ENCODE measurements at places on chromosomes 16 and 17.

DNA sequence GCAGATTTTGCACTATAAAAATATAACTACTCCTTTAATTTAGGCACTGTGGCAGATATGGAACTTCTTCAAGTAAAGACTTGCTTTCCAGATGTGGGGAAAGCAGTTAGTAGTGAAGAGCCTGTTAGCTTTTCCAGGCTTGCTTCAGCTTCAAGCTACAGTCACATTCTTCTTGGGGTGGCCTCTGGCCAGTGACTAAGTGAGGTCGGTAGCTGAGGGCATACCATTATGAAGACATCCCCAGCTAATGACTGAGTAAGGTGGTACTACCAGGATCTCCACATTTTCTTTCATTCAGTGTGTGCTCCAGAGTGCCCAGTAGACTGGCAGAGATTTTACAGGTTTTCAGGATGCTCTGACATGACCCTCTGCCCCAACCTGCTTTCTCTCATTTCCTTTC, 167.1 kb upstream of the KIF2B start:
- DNase-seq: no peak

DNA sequence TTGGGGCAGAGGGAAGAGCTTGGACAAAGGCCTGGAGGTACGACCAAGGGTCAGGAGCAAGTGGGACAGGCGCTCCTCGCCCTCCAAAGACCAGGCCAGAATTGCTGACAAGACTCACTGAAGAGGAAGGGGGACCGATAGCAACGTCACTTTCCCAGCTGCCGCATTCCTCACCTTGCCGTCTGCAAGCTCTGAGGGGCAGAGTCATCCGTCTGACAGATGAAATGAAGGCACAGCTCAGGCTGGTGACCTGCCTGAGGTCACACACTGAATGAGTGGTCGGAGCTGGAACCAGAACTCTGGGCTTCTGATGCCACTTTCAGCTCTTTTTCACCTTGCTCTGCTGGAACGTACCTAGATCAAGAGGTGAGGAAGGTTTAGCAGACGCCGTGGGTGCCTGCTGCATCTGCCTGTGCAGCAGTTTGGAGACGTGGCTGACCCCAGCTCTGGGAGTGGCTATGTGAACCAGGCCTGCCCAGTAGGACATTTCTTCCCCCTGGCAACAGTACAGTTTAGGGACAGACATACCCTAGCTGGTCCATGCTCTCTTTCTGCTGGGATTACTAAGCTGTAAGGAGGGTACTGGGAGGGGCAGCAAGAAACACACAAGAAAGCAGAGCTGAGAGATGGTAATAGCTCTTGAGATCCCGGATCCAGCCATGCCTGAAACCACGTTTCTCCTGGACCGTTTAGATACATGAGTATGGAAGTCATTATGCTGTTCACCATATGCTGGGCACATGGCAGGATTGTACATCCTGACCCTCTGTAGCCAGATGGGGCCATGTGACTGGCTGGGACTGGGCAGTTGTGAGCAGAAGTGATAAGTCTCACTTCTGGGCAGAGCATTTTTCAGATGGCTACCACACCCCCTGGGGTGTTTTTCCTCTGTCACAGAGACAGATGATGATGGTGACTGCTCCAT, 50.9 kb downstream of the IL21R start:
- DNase-seq: no peak

DNA sequence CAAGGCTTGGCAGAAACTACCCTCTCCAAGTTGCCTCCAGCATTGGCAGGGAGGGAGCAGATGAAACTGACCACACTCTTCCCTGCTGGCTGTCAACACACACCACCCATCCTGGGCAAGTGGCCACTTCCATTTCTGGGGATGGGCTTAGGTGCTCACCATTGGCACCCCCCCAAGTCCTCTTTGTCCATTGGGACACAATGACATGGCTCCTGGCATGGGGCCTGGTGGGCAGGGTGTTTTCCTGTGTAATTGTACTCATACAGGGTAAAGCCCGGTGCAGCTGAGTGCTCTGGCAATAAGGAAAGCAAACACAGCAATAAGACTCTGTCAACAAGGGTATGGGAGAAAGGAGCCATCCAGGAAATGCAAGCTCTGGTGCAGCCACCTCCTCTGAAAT, 22.6 kb downstream of the SCNN1B start:
- DNase-seq: no peak

DNA sequence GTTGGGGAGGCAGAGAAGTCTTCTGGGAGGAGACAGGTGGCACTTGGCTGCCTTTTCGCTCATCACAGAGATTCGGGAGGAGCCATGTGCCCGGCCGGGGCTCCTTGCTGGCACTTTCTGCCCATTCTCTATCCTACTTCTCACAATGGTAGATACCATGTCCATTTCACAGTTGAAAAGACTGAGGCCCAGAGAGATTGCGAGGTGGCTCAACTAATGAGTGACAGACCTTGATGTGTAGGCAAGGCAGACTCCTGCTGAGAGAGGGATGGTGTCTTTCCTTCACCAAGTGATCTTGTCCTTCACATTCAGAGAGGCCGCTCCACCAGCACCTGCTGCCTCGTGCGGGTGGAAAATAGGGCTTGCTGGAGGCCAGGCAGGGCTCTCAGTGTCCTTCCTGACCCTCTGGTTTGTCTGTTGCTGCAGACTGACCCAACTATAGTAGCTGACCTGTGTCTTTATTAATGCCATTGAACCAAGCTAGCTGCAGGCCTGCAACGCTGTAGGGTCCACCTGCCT, 42.1 kb downstream of the MPRIP start:
- no peak for DNase-seq

GRCh38 chr16:7436306-7436705, 103.7 kb downstream of the RBFOX1 start:
- no peak for DNase-seq
